ENCODE measurements at places on chromosomes 3 and 15.

- DNase-seq, result no peak
Observed at GRCh38 chr3:154164387-154164786, 43.2 kb downstream of the ARHGEF26 start.

- no peak for DNase-seq
Observed at GRCh38 chr15:56207711-56208110, 36.0 kb downstream of the RFX7 start.

DNA sequence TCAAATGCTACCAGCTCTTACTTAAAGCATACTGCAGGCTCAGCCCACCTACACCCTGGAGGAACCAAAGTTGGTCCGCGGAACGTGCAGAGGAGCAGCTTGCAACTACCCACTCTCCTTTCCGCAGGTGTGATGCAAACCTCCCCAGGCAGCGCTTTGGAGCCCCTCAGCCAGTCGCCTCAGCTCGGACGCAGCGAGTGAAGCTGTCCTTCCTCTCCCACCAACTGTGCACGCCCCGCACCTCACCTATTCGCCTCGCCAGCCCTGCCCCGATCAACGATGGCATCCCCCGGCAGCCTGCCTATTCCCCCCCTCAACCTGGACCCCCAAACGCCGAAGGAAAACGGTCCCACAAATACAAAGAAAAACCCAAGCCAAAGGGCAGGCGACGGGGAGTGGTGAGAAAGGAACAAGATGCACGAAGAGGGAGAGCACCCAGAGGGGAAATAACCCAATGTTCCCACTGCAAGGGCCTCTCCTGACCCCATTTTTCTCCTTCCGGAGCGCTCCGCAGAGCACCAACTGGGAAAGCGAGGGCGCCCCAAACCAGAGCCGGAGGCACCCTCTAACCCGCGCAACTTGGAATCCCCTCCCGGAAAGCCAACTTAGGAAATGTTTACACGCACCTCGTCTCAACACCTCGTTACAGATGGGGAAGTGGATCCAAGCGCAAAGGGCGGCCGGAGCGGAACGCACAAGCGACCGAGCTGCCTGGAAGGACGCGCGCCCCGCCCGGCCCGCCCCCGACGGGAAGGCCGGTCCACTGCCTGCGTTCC lies 665 bp downstream of the GLB1 start:
- peak; percentile 25 for DNase-seq

GRCh38 chr15:59917504-59918157 lies 86.5 kb upstream of the FOXB1 start:
- DNase-seq, result peak; percentile 63

DNA sequence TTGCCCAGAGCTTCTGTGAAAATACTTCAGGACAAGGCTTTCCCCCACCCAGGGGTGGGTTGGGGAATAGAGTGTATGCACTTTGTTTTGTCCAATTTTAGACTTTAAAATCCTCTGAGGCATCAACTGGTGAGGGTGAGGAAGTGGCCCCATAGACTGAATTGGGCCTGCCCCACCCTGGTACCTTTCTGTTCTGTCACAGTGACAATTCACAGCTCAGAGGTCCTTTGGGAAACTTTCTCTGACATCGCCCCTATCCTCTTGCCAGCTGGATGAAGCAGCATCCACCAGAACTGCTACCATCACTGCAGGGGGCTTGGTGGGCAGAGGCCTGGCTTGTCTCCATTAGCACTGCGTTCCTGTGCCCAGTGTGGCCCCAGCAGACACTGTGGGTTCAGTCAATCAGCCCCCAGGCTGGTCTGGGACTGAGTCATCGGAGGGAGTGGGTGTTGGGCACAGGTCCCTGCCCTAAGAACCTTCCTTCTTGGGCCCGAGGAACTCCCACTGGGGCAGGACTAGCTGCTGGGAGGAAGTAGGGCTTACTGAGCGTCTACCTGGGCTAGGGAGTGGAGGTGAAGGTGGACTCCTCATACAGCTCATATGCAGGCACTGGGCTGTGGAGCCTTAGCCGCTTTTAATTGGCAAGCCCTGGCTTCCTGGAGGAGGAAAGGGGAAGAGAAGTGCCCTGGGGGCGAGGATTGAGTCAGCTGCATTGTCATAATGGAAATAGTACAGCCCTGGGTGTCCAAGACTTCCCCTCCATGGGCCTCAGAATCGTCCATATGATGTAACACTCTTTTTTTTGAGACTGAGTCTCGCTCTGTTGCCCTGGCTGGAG lies 1.5 kb upstream of the PPM1M start:
- peak; percentile 32 for DNase-seq

- no peak for DNase-seq
Observed at GRCh38 chr3:141530415-141530768, 43.6 kb downstream of the RASA2 start.

DNA sequence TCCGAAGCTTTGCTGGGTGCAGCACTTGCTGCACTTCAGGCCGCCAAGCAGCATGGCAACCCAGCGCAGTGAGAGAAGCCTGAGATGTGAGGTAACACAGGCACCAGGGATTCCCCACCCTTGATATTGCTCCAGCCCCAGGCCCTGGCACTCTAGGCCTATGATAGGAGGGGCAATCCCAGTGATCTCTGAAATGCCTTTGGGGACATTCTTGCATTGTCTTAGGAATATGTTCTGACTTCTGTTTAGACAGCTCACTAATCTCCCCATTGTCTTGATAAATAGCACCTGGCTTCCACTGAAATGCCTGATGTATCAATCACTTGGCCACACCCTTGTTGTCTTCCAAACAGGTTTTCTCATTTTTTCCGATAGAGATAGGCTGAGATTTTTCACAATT lies 102.8 kb downstream of the SOX14 start:
- DNase-seq, result no peak

GRCh38 chr3:69079269-69080159 lies 651 bp downstream of the UBA3 start:
- DNase-seq, result no peak

- DNase-seq, result no peak
Observed at GRCh38 chr3:168722091-168722490, 626.4 kb upstream of the GOLIM4 start.

GRCh38 chr3:58384381-58385090 lies 49.1 kb downstream of the PDHB start:
- no peak for DNase-seq

GRCh38 chr3:172069478-172069877 lies 30.1 kb downstream of the FNDC3B start:
- DNase-seq, result no peak

DNA sequence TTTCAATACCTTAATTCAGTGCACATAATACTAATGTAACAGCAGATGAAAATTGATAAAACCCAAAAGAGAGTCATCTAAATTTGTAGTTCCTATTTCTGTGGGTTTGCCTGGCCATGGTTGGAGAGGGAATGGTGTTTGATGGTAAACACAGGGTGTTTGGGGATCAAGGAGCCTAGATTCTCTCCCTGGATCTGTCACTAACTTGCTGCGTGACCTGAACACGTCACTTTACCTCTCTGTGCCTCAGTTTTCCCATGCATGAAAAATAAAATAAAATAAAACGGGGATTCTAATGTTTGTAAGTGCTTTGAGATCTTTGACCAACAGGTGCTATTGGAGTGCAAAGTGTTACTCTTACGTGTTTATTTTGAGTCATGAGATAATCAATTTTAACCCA lies 49.8 kb downstream of the GHSR start:
- DNase-seq, result no peak

GRCh38 chr3:140552898-140553297 lies 125.0 kb upstream of the TRIM42 start:
- no peak for DNase-seq

GRCh38 chr3:46668116-46668515 lies 25.4 kb downstream of the ALS2CL start:
- no peak for DNase-seq

GRCh38 chr3:143307613-143308183 lies 188.1 kb downstream of the CHST2 start:
- DNase-seq, result no peak

- no peak for DNase-seq
Observed at GRCh38 chr3:122508135-122508914, 6.4 kb downstream of the KPNA1 start.

DNA sequence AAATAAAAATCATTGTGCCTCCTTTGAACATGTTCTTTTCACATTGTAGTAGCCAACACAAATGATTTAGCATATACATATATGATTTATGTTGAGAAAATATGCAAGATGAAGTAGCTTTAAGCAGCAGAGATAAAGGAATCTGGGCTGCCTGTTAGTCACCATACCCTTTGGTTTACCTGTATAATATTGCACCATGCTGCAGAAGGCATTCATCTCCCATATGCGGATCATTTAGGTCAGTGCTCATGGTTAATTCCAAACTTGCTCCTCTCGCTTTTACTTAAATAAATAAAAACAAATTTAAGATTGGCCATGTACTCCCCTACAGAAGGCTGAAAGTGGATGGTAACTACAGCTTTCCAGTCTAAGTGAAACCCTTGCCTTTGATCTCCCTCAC lies 86.7 kb upstream of the TBL1XR1 start:
- no peak for DNase-seq

- DNase-seq, result no peak
Observed at GRCh38 chr3:45486926-45487325, 98.5 kb downstream of the LARS2 start.

- no peak for DNase-seq
Observed at GRCh38 chr3:38907426-38907825, 91.4 kb upstream of the SCN10A start.

GRCh38 chr15:60128000-60128376 lies 123.9 kb downstream of the FOXB1 start:
- no peak for DNase-seq

- DNase-seq, result no peak
Observed at GRCh38 chr3:1190569-1190968, 97.7 kb downstream of the CNTN6 start.

GRCh38 chr3:111737706-111738086 lies 121.4 kb upstream of the PHLDB2 start:
- DNase-seq, result no peak

DNA sequence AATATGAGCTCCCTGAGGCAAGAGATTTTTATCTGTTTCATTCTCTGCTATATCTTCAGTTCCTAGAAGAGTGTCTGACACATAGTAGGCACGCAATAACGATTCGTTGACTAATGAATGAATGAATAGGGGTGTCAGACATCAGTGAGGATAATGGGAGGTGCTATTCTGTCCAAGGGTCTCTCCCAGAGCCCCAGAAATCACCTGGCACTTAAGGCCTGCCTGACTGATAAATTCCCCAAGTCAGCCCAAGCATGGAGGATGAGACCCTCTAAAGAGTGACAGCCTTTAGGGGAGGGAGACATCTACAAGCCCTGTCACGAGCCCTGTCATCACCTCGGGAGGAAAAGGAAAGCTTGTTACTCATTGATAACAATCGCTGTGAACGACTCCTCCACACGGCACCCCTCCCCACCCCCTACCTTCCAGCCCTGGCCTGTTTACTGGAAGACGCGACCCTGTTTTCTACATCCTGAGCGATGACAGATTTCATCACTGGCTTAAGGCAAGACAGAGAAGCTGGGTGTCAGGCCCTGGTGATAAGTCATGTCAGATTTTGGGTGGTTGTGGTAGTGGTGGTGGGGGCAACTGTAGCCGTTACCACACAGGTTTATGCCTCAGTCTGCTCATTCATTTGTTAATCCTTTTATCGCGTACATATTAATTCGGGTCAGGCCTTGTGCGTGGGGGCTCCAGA lies 23.1 kb downstream of the BHLHE40 start:
- DNase-seq, result peak; percentile 52

DNA sequence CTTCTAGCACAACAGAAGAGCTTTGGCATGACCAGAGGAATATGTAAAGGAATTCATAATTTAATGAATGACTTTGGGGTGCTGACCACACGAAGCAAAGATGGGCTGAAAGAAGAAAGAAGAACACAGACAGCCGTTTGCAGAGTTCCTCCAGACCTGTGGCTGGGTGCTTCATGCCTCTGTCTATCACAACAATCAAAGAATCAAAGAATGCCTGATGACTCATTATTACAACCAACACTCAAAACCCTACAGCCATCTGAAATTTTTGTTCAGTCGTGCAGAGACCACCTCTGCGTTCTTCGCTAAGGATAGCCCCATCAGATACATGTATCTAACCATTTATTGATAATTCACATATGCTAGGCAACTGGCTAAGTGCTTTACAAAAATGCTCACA lies 129.0 kb upstream of the PRICKLE2 start:
- no peak for DNase-seq

DNA sequence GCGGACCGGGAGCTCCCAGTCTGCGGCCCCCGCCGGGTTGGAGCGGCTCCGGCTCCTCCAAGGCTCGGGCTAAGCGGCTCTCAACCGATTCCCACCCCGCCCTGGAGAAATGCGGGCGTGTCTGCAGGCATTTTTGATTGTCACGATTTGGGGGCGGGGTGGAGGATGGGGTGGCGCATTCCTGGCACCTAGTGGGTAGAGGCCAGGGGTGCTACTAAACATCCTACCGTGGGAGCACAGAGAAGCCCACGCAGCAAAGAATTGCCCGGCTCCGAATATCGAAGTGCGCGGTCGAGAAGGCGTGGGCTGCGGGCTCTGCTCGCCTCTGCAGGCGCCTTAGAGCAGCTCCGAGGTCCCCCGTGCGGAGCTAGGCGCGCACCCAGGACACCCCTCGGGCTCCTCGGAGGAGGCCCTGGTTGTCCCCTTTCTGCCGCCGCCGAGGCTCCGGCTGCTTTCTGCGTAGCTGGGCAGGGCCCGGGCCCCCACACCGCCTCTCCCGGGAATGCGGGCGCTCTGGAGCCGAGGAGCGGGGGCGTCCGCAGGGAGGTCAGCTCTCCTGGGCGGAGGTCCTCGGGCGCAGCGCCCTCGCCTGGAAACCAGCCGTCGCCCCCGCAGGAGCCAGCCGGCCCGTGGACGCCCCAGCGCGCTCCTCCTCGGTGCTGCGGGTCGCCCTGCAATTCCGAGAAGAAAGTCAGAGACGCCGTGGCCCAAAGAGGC lies 16.5 kb upstream of the LAMP3 start:
- DNase-seq, result peak; percentile 55

DNA sequence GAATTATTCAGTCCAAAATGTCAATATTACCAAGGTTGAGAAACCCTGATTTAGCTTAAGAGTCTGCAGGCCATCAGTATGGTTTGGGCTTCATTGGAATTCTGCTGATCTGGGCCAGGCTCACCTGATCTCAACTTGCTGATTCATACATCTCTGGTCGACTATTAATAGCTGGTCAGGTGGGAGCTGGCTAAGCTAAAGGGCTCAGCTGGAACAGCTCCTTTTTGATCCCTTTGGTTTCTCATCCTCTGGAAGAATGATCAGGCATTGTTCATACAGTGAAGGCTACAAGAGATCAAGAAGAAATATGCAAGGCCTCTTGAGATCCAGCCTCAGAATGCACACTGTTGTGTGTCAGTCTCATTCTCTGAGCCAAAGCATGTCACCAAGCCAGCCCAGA lies 123.3 kb upstream of the MME start:
- DNase-seq, result no peak

GRCh38 chr3:58829321-58830000 lies 162.9 kb upstream of the FAM3D start:
- DNase-seq, result no peak

GRCh38 chr15:28900892-28901586 lies 15.3 kb downstream of the APBA2 start:
- DNase-seq, result no peak

DNA sequence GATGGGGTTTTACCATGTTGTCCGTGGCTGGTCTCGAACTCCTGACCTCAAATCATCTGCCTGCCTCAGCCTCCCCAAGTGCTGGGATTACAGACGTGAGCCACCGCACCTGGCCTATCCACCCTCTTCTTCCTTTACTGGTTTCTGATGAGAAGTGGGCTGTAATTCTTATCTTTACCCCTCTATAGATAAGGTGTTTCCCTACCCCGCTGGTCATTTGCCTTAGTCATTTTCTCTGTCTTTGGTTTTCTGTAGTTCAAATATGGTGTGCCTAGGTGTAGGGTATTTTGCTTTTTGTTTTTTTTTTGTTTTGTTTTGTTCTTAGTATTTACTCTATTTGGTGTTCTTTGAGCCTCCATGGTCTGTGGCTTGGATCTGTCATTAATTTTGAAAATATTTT lies 41.3 kb downstream of the APBA2 start:
- DNase-seq, result no peak

GRCh38 chr15:99421172-99421656 lies 144.6 kb upstream of the MEF2A start:
- peak; percentile 34 for DNase-seq
